ENCODE measurements at places on chromosomes 7 and 10.

GRCh38 chr7:132082394-132082793 lies 493.9 kb downstream of the PLXNA4 start:
- DNase-seq, result no peak

DNA sequence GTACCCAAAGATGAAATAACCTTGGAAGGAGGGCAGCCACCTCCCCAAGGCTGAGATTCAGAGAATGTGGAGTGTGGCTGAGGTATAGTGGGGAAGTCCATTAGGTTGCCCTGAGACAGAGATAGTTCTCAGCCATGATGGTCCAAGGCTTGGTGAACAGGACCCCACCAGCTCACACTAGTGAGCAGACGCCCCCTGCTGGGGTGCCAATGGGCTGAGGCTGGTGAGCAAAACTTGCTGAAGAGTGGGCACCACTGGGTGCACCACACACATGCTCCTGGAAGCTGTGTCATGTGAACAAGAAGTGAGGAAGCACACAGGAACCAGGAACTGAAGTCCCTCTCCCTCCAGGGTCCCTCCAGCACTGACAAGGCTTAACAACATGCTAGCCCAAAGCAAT lies 8.9 kb downstream of the FBXL13 start:
- no peak for DNase-seq

DNA sequence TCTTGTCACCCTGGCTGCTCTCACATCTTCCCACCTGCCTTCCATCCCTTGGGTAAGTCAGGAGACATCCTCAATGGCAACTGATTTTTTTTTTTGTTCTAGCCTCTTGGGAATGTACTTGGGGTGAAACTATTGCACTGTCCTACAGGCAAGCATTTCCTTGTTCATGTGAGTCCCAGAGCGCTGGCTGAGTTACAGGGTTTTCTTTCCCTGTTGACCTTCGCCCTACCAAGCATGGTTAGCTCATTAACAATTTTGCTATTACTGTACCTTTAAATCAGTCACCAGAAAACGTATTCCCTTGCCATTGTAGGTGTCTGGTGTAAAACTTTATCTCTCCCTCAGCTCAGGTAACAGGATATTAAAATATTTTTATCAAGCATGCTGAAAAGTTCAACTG lies 98.9 kb downstream of the PRLHR start:
- no peak for DNase-seq

DNA sequence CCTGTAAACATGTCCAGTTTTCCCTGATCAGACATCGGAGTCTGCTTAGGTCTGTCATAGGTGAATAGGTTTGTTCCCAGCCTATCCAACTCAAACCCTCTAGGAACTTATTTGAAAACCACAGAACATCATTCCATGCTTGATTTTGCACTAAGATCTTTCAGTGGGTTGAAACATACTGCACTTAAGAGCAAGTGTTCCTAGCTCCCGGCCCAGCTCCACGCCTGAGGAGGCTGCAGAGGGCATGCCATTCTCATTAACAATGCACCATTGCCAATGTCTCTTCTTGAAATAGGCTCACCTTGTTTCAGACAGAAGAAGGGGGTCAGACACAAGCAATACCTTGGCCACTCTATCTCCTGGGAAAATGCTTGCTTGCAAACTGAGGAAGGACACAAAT lies 78.0 kb upstream of the EGR2 start:
- DNase-seq, result no peak

DNA sequence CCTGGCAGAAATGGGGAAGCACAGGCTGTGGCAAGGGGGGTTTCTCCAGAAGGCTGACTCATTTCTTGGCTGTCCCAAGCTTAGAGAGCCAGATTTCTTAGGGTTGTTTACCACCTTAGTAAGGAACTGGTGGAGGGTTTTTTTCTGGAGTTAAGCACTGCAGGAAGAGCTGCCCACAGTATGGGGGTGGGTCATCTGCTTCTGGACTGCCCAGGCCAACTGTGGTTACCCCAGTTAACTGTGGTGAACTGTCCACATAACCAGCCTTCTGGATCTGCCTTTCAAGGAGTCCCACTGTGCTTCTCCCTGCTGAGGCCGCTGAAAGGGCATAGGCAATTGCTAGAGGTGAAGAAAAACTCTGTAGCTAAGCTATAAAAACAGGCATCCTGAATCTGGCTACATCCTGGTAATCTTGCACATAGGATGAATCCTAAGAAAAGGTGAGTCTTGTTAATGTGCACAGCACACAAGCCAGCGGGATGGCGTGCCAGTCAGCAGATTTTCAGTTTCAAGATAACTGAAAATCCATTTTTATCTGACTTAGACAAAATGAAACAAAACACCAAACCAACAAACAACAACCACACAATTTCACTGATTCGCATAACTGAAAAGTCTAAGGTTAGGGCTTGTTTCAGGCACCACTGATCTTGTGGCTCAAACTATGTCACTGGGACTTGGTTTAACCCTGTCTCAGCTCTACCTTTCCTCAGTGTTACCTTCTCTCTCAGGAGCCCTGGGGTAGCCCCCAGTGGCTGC lies 21.6 kb upstream of the TSPAN33 start:
- DNase-seq, result no peak

DNA sequence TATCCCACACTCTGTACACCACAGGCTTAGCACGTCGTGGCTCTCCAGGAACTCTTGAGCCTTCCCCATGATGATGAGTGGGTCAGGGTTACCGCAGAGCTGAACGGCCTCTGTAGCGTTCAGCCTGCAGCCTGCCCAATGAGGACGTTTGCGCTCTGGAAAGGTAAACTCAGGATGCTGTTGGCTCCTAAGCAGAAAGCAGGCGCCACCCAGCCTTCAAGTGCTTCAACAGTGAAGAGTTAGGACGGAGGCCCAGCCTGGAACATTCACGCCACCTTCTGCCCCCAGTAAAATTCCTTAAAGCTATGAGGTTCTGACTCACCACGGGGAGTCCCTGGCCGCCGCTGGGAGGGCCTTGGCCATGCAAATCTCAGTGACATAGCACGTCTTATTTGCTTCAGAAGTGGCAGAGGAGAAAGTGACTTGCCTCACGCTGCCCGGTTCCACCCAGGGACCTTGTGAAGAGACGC lies 161.5 kb upstream of the SH2B2 start:
- DNase-seq, result no peak

DNA sequence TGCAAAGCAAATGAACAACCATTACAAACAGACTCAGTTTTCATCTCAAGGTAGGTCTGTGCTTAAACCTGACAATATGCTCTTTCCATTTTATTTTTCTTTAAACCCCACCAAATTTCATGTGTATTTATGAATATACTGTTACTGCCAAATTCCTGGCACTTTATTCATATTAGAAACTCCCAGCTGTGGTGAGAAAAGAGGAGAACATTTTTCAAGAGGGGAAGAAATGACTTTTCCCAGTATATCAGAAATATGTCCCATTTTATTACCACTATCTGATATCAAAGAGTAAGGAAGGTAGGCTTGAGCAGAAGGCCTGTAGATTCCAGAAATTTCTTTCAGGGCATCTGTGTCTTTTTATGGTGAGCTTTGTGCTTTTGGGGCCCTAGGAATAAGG lies 189.6 kb downstream of the ADAM12 start:
- DNase-seq, result no peak
